ENCODE measurements at places on chromosomes 4 and X. TPM values are rescaled to one million over a fixed set of nuclear protein-coding genes. Genes with fewer than 3 reads are reported as not detected.

- DNase-seq = no peak
- no peak overlapping the region for H3K27ac ChIP-seq
- H3K4me3 ChIP-seq = no peak overlapping the region
- H3K4me1 ChIP-seq = no peaks in the 10 kb centered on the region
Observed at GRCh38 chr4:142347241-142347640, 498.9 kb downstream of the INPP4B start.

GRCh38 chr4:94262163-94263016, 54.7 kb downstream of the SMARCAD1 start:
- H3K36me3 ChIP-seq = peaks cover 22% of the 10 kb centered on the region
- DNase-seq = no peak
- H3K27ac ChIP-seq = no peak overlapping the region
- H3K4me1 ChIP-seq = no peaks in the 10 kb centered on the region

DNA sequence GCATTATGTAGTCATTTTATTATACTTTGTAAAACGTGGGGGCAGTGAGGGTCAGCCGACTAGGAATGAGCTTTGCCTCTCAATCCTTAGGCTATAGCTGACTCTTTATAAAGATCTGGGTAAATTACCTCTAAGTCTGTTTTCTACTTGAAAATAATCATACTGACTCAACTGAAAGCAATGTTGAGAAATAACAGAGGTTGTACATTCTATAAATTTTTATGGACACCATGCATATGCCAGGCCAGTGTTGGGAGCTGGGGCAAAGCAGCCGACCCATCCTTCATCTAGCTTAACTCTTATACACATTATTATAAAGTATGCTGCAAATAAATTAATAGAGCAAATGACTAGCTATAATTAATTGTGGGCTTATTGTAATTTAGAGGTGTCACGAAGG, 2.2 kb upstream of the DCUN1D4 start:
- peaks cover 6% of the 10 kb centered on the region for H3K4me1 ChIP-seq
- no peaks in the 10 kb centered on the region for H3K27me3 ChIP-seq
- DNase-seq = no peak
- no peak overlapping the region for H3K4me3 ChIP-seq

DNA sequence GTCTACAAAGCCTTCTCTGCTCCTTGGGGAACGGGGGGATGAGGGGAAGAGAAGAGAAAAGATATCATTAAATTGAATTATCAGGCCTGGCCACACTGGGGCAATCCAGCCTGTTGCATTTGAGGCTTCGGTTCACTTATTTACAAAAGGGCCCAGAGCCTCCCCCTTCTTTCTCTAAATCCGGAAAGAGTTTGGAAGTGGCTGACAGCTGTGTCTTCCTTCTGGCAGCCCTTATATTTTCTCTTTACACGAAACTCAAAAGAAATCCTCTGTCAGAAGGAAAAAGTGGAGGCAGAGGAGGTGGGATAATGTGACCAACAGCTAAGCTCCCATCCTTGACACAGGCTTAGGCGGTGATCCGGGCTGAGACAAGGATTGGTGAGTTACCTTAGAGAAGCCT, 158.3 kb upstream of the TAPT1 start:
- no peak overlapping the region for H3K4me3 ChIP-seq
- no peaks in the 10 kb centered on the region for H3K4me1 ChIP-seq
- H3K27ac ChIP-seq = no peak overlapping the region
- no peaks in the 10 kb centered on the region for H3K27me3 ChIP-seq

DNA sequence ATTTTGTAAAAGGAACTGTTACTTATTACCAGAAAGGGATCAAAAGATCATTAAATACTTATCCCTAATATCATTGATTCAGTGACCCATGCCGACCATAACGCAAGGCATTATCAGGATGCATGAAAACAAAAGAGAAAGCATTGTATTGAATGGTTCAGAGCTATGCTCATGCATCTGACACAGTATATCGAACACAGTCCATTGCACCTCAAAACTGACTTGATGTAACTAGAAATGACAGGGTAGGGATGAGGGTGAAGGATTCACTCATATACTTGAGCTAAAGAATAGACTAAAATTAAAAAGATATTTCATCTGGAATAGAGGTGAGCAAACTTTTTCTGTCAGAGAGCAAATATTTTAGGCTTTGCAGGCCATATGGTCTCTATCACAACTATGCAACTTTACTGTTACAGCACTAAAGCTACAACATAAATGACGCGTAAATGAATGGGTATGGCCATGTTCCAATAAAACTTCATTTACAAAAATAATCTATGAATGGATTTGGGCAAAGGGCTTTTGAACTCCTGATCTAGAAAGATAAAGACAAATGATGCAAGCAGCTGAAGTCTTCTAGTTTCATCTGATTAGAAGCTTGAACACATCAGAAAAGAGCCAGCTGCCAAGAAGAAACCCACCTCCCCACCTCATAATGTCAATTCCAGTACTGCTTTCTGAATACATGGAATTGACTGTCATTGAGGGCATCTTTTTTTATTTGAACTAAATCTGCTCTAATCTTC, 12.9 kb upstream of the SPP1 start:
- no peak overlapping the region for H3K27ac ChIP-seq
- no peak for DNase-seq
- H3K4me1 ChIP-seq = no peaks in the 10 kb centered on the region
- no peak overlapping the region for H3K4me3 ChIP-seq
- H3K27me3 ChIP-seq = no peaks in the 10 kb centered on the region
- no peaks in the 10 kb centered on the region for H3K36me3 ChIP-seq

DNA sequence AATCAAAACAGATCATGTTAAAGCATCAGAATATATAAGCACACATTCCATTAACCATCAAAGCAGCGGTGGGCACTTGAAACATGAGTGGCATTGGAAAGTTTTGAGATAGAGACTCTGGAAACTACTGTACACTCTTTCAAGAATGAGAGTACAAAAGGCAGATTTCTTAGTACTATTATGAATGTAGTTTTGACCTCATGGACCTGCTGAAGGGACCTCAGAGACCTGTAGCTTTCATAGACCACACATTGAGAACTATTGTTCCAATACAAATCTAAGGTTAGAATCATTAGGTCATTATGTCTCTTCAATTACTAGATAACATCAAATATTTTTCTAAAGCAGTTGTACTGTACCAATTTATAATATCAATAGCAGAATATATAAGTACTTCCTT, 283.6 kb downstream of the RPA4 start:
- no peak overlapping the region for H3K4me3 ChIP-seq
- no peaks in the 10 kb centered on the region for H3K36me3 ChIP-seq
- H3K27ac ChIP-seq = no peak overlapping the region
- no peaks in the 10 kb centered on the region for H3K4me1 ChIP-seq
- DNase-seq = no peak
- H3K27me3 ChIP-seq = no peaks in the 10 kb centered on the region

DNA sequence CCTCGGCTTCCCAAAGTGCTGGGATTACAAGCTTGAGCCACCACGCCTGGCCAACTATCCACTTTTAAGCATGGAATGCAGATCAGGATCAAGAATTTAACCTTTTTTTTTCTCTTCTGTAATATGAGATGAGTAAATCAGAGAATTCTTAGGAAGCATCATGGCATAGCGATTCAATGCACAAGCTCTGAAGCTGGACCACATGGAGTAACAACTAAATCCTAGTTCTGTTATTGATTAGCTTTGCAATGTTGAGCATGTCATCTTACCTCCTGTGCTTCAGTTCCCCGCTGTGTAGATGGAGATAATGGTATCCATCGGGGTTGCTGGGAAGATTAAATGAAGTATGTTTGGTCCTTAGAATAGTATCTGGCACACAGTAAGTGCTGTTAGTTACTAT, 1.9 kb upstream of the SNX25 start:
- H3K27me3 ChIP-seq = no peaks in the 10 kb centered on the region
- no peak for DNase-seq
- no peak overlapping the region for H3K27ac ChIP-seq
- peaks cover 58% of the 10 kb centered on the region for H3K4me1 ChIP-seq
- peaks cover 11% of the 10 kb centered on the region for H3K36me3 ChIP-seq

GRCh38 chr4:57591073-57591472, 480.9 kb upstream of the IGFBP7 start:
- no peaks in the 10 kb centered on the region for H3K4me1 ChIP-seq
- no peak overlapping the region for H3K4me3 ChIP-seq
- DNase-seq = no peak
- H3K36me3 ChIP-seq = no peaks in the 10 kb centered on the region
- H3K27me3 ChIP-seq = peaks cover 4% of the 10 kb centered on the region
- no peak overlapping the region for H3K27ac ChIP-seq

DNA sequence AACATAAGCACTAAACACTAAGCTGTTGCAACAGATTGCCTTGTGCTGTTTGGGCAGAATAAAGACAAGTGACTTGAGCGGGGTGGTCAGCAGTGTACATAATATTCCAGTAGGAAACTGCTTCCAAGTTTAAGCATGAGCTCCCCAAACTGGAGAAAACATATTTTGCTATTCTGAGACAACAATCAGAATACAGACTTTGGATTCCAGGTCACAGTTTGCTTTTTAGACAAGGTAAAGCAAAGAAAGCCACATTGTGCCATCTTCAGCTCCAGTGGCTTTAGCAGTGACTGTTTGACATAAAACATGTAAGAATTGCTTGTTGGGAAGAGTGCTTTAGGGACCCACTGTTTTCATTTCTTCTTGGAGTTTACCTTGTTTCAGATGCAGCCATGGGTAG, 136.0 kb downstream of the FNIP2 start:
- H3K4me3 ChIP-seq = no peak overlapping the region
- H3K4me1 ChIP-seq = peaks cover 19% of the 10 kb centered on the region
- H3K36me3 ChIP-seq = peaks cover 17% of the 10 kb centered on the region
- no peak for DNase-seq

DNA sequence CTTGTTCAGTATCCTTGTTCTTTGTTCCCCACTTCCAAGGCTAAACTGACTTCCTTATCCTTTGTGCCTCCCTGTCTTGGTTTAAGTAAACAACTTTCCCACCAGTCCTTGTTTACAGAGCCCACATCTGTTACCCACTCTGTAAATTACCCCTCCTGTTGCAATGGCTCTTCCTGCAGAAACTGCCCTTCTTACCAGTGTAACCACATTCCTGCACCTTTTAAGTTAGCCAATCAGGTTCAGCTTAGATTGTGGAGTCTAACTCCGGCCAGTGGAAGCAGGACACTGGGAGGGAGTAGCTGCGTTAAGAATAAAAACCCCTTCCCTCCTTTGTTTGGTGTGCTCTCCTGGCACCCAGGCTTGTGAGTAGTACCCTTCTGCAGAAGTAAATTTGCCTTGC, 360.9 kb downstream of the PRDM5 start:
- no peak overlapping the region for H3K27ac ChIP-seq
- H3K4me3 ChIP-seq = no peak overlapping the region
- DNase-seq = no peak
- H3K4me1 ChIP-seq = no peaks in the 10 kb centered on the region
- H3K36me3 ChIP-seq = no peaks in the 10 kb centered on the region
- H3K27me3 ChIP-seq = no peaks in the 10 kb centered on the region

DNA sequence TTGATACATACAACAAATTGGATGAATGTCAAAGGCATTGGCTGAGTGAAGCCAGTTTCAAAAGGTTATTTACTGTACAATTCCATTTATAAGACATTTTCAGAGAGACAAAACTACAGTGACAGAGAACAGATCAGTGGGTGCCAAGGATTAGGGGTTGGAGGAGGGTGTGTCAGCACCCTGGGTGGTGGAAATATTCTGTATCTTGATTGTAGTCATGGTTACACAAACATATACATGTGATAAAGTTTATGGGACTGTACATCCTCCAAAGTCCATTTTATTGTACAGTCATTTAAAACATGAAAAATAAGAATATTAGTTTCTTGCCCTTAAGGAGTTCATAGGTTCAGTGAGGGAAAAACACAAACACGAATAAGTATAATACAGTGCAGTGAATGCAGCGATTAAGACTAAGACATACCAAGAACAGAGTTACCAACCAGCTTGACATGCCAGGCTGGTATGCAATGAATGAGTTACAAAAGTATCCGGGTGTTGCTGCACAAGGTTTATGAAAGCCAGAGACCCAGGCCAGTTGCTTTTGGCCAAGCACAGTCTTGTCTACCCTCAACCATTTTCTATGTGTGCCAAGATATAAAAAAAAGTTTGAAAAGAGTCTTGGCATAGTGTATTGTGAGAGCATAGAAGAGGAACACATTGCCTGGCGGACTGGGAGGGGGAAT, 123.6 kb downstream of the MSL3 start:
- no peaks in the 10 kb centered on the region for H3K27me3 ChIP-seq
- no peaks in the 10 kb centered on the region for H3K36me3 ChIP-seq
- peaks cover 5% of the 10 kb centered on the region for H3K4me1 ChIP-seq
- no peak overlapping the region for H3K27ac ChIP-seq

DNA sequence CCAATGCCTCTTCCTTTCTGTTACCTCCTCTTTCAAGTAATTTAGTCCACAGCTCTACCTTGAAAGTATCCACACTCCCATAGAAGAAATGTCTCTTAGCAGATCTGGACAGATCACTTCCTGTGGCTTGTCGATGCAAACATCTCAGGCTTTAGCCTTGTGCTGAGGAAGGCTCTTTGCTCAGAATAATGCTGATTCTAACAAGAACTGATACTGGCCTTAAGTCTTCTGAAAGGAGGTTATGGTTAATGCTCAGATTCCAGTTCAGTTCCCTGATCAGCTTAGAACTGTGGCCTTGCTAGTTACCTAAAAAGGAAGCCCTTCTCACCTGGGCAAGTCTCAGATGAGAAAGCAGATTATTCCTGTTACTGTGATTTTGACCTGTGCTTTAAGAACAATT, 230.1 kb upstream of the FAT4 start:
- no peaks in the 10 kb centered on the region for H3K36me3 ChIP-seq
- no peak overlapping the region for H3K4me3 ChIP-seq
- H3K27ac ChIP-seq = no peak overlapping the region
- H3K27me3 ChIP-seq = no peaks in the 10 kb centered on the region
- DNase-seq = no peak

- no peak overlapping the region for H3K27ac ChIP-seq
- H3K4me1 ChIP-seq = peaks cover 9% of the 10 kb centered on the region
- no peaks in the 10 kb centered on the region for H3K36me3 ChIP-seq
- H3K4me3 ChIP-seq = no peak overlapping the region
- DNase-seq = no peak
- no peaks in the 10 kb centered on the region for H3K27me3 ChIP-seq
Observed at GRCh38 chr4:156194896-156195295, 241.2 kb upstream of the CTSO start.

GRCh38 chr4:124230268-124230667, 482.3 kb downstream of the ANKRD50 start:
- DNase-seq = no peak
- H3K27me3 ChIP-seq = no peaks in the 10 kb centered on the region
- no peaks in the 10 kb centered on the region for H3K4me1 ChIP-seq
- H3K4me3 ChIP-seq = no peak overlapping the region
- no peaks in the 10 kb centered on the region for H3K36me3 ChIP-seq

DNA sequence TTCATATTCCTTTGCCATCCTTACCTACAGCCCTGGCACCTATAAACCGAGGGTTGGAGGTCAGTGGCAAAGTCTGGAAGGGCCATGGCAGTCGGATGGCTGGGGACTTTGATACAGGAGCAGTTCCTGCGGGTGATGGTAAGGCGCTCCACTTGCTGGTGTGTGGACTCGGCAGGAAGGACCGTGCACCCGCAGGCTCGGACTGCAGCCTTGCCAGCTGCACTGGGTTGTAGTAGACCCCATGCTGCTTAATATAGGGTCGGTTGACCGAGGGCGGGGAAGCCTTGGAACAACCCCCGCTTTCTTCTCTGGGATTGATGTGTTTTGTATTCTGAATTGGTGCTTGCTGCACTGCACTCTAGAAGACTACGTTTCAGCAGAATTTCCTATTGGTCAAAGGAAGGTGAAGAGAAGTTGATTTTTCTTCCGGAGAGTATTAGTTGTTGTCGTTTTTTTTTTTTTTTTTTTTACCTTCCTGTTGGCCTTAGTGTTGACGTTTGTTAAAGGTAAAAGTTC, 638 bp downstream of the BLTP1 start:
- H3K4me3 ChIP-seq = peak overlapping the region; percentile 75
- H3K36me3 ChIP-seq = peaks cover 14% of the 10 kb centered on the region
- H3K27ac ChIP-seq = peak overlapping the region; percentile 51
- no peak for DNase-seq
- peaks cover 10% of the 10 kb centered on the region for H3K4me1 ChIP-seq

EGFL6 gene
- not detected for total RNA-seq

TCEAL2 gene
- total RNA-seq = not detected

NCAPG gene
- total RNA-seq = 54.1 TPM

DUX4 gene
- not detected for total RNA-seq

ASB9 gene
- 1.4 TPM for total RNA-seq
